Smooth muscle cell of trachea (primary cell): ENCODE measurements at places on chromosomes 7 and 10. TPM values are rescaled to one million over a fixed set of nuclear protein-coding genes. Genes with fewer than 3 reads are reported as not detected.

The SPDYE2B gene
- total RNA-seq, result not detected in 2 replicates

The SYT15B gene
- not detected in 2 replicates for total RNA-seq

The ENTPD7 gene
- total RNA-seq, result 13.7 and 20.3 TPM in 2 replicates

The TEX47 gene
- not detected in 2 replicates for total RNA-seq

The CPA2 gene
- not detected in 2 replicates for total RNA-seq

The EGR2 gene
- 0.15 and 0.33 TPM in 2 replicates for total RNA-seq

The SFRP4 gene
- 1.7 and 8.1 TPM in 2 replicates for total RNA-seq

The CRHR2 gene
- not detected in 2 replicates for total RNA-seq

The NOS3 gene
- total RNA-seq, result 0.99 and 2.0 TPM in 2 replicates

The CALY gene
- 0.33 TPM in 1 of 2 replicates, not detected in the other for total RNA-seq

The ZNF727 gene
- total RNA-seq, result 0.17 and 0.29 TPM in 2 replicates

The GBX1 gene
- not detected in 2 replicates for total RNA-seq

The ANKRD30A gene
- total RNA-seq, result not detected in 2 replicates

The CEP41 gene
- total RNA-seq, result 12.1 and 16.4 TPM in 2 replicates

The SPDYE2 gene
- total RNA-seq, result not detected in 2 replicates

The OR2A42 gene
- total RNA-seq, result 0.15 TPM in 1 of 2 replicates, not detected in the other

The IFIT1B gene
- total RNA-seq, result not detected in 2 replicates

The CC2D2B gene
- under 0.01 TPM in 1 of 2 replicates, not detected in the other for total RNA-seq

The IFRD1 gene
- 43.9 and 97.6 TPM in 2 replicates for total RNA-seq

The SPACDR gene
- total RNA-seq, result 0.73 and 2.6 TPM in 2 replicates

The ADAM22 gene
- 1.0 and 1.5 TPM in 2 replicates for total RNA-seq

The ASIC3 gene
- total RNA-seq, result 0.17 TPM in 1 of 2 replicates, not detected in the other

The RHEB gene
- total RNA-seq, result 59.2 and 74.9 TPM in 2 replicates

The HTR5A gene
- not detected in 2 replicates for total RNA-seq

The TLL2 gene
- under 0.01 and 0.17 TPM in 2 replicates for total RNA-seq

The DNAJC30 gene
- total RNA-seq, result 2.2 and 3.8 TPM in 2 replicates

The AGAP5 gene
- total RNA-seq, result 3.6 and 4.1 TPM in 2 replicates

The VIPR2 gene
- total RNA-seq, result under 0.01 TPM in 1 of 2 replicates, not detected in the other

The AZGP1 gene
- total RNA-seq, result not detected in 2 replicates

The SEMA3D gene
- total RNA-seq, result 2.6 and 2.8 TPM in 2 replicates

The CALML3 gene
- not detected in 2 replicates for total RNA-seq
